ENCODE measurements at places on chromosomes 4 and X.

GRCh38 chr4:48538358-48538757 is 48.3 kb downstream of the ZAR1 start:
- no peak for DNase-seq

- no peak for DNase-seq
Observed at GRCh38 chrX:47489507-47490275, 6.7 kb upstream of the ZNF41 start.

- no peak for DNase-seq
Observed at GRCh38 chrX:39167791-39168190, 366.5 kb downstream of the MID1IP1 start.

- DNase-seq = no peak
Observed at GRCh38 chr4:142443469-142443868, 402.6 kb downstream of the INPP4B start.

- DNase-seq = no peak
Observed at GRCh38 chr4:47852136-47852535, 14.3 kb upstream of the CORIN start.

DNA sequence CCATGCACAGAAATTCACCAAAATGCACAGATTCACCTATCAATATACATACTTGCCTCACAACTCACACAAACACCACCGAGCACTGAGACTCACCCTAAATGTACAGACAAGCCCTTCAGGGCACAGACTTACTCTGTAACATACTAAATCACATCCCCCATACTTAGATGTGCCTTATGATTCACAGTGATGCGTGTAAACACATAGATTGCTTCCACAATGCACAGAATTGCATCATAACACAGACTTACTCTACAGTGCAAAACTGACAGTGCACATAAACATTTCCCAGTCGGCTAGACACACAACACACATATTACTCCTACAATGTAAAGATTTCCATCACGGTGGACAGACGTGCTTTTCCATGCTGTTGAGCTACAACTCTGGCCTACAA is 6.2 kb downstream of the LINC00632 start:
- no peak for DNase-seq

- no peak for DNase-seq
Observed at GRCh38 chrX:74420196-74421035, 877 bp upstream of the SLC16A2 start.

DNA sequence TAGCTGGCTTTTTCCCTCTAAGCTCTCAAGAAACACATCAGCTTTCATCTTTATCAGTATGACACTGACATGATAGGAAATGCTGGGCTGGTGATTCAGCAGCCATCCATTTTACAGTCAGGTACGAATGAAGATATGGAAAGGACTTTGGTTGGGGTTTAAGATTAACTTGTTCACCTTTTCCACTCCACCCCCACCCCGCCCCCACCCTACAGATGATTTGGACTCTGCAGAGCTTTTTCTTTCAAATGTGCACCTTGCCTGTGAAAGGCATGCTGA is 132.6 kb downstream of the AKAP4 start:
- no peak for DNase-seq

GRCh38 chr4:123807866-123808265 is 411.3 kb downstream of the SPRY1 start:
- DNase-seq = no peak

- DNase-seq = no peak
Observed at GRCh38 chr4:187193141-187193540, 469.5 kb upstream of the FAT1 start.

- no peak for DNase-seq
Observed at GRCh38 chr4:40669504-40669903, 39.8 kb upstream of the RBM47 start.

DNA sequence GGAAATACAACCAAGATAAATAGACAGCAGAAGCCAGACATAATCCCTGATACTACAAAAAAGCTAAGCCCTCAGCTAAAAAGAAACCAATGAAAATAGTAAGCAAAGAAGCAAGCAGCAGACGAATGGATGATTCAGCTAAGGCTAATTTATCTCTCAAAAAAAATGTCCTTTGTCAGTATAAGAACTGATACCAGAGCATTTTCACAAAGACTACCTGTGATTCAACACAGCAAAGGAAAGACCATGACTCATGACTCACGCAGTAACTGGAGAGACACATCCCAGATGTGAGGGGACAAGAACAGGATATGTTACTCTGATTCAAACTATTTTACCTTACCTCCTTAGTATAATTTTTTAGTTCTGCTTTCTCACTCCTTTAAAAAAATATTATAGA is 22.7 kb upstream of the TMPRSS11F start:
- no peak for DNase-seq

All from vagina (tissue), 2 donors.